Activated CD4-positive, alpha-beta T cell treated with anti-CD3 and anti-CD28 coated beads, Interleukin-2, amount 10 ng/mL, durations not matched to agents 24 days and 14 days (primary cell): ENCODE measurements at places on chromosomes 1 and 21. TPM values are rescaled to one million over a fixed set of nuclear protein-coding genes. Genes with fewer than 3 reads are reported as not detected.

DNA sequence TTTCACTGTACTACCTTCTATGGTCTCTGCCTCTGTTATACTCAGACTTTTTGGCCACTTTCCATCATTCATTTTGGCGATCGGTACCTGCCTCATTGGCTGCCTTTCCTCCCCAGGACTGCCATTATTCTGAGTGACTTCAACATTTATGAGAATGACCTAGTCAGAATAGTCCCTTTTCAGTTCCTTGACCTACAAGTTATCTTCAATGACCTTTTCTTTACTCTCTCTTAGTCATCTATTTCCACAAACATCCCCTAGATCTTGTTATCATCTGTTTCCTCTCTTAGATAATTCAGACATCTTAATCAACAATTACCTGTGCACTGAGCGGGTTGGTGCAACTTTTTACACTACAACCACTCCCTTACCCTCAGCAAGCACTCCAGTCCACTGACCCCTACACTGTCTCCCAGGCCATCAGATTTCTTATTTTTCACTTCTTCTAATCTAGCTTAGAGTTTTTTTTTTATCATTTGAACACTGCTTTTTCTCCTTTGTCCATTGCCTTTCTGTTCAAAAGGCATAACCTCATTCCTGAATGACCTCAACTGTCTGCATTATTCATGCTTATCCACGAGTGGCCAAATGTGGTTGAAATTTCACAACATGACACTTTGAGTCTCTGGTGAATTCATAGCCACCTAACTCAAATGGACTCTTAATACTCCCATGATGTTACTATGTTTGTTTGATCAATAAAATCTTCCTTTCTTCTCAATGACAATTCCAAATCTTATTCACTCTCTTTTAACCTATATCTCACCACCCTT lies 112.7 kb downstream of the HMCN1 start:
- no peak for DNase-seq

DNA sequence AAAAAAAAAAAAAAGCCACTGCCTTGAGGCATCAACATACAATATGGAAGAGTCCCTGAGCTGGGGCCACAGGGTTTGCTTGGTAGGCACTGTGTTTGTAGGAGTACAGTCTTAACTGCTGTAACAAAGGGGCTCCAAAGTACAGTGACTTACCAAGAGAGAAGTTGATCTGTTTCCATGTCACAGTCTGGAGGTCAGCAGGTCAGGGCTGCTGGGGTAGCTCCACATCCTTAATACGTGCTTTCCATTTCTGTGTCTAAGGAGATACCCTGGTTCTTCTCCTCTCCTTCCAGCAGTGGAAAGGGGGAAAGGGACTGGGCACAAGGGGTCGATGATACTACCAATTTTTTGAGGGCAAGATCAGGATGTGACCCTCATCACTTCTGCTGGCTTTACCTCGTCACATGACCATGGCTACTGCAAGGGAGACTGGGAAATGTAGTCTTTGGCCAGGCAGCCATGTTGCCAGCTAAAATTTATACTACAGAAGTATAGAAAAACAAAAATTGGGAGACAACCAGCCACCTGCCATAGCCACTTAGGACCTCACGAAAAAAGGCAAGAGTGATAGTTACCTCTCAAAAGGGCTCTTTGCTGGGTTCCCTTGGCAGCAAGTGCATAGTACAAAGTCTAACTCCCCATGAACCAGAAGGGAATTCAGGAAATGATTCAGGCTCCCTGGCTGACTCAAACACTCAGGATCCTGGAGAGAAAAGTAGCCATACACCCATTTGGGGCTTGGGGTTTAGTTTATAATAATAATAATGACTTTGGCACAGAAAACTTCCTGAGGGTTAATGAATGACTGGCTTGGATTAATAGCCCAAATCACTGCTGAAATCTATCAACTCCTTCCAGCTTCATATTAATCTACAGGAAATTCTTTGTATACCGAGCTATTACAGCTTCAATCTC lies 52.7 kb upstream of the ATP5PO start:
- no peak for DNase-seq

DNA sequence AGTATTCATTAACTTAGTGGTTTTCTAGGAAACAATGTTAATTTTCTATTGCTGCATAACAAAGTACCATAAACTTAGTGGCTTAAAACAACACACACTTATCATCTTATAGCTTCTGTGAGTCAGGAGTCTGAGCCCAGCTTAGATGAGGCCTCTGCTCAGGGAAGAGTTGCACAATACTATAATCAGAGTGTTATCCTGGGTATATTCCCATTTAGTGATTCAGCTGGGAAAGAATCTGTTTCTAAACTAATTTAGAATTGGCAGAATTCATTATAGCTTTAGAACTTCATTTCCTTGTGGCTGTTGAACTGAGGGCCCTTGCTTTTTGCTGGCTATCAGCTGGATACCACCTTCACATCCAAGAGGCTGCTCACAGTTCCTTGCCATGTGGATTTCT lies 515.5 kb downstream of the BRINP3 start:
- no peak for DNase-seq

GRCh38 chr1:1157914-1158710 lies 15.6 kb upstream of the TTLL10 start:
- DNase-seq = peak; percentile 82

DNA sequence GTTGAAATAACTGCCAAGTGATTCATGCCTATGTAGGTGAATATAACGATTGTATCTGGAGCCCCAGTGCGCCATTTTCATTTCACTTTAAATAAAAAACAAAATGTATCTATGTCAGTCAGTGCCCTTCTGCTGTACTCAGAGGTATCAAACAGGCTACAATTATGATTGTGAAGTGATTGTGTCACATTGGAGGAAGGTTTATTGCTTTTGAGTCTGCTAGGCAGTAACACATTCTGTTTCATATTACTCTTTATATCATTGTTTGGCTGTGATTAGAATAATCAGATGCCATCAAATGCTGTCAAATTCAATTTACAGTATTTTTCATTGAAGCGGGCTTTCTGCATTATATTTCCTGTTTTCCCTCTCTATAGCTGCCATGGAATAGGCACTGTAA lies 171.9 kb downstream of the KCTD3 start:
- DNase-seq = no peak

DNA sequence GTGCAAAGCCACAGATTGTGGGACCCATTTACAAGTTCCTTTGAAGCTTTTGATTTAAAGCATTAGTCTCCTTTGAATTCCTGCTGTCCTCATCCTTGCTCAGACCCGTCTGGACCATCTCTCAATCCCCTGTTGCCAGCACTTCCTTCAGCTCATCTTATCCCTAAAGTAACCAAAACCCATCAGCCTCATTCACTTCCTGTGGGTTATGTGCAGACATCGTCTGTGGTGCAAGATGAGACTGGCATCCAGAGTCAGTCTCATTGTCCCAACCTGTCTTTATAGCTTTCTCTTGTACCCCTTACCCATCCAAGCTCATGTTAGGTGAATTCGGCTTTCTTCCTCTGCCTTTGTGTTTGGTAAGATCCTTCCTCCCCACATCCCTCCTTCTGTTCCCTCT lies 29.3 kb downstream of the ATP1A1 start:
- DNase-seq = no peak

- no peak for DNase-seq
These were observed 84.3 kb upstream of the KLHDC7A start for GRCh38 chr1:18396247-18396980.

GRCh38 chr1:36125129-36125991 lies at the start of gene COL8A2:
Gene COL8A2, minus strand, starts transcription at chr1:36125222. Its CDS starts 24,980 bp downstream, at chr1:36100242.
- DNase-seq = no peak

GRCh38 chr21:45156459-45156858 lies 82.1 kb downstream of the ADARB1 start:
- no peak for DNase-seq

GRCh38 chr1:50097021-50097679 lies 11.6 kb upstream of the ELAVL4 start:
- DNase-seq = no peak

DNA sequence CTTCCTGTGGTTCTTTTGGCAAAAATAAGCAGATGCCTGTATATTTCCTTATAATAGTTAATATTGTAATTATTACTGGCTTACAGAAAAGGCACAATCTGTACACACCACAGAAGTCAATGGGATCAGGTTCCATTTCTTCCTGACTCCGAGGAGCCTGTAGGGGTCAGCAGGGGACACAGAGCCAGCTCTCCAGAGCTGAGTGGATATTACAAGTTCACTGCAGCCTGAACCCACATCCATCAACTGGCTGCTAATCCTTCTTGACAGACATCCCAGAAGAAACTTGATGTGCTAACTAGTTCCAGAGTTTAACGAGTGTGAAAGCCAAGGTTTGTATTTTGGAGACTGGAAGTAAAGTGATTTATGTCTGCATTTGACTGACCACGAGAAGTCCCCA lies 203.8 kb downstream of the LMX1A start:
- DNase-seq = no peak

DNA sequence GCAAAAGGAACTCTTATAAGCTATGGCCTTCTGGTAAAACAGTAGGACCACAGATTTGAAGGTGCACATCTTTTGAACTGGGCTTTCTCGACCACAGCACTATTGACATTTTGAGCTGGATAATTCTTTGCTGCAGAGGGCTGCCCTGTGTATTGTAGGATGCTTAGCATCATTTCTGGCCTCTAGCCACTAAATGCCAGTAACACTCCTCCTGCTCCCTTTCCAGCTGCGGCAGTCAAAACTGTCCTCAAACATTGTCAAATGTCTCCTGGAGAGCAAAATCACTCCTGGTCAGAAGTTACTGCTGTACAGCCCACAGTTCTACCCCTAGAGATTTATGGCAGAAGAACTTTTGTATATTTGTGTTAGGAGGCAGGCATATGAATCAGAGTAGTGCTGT lies 836.7 kb downstream of the PLA2G4A start:
- DNase-seq = no peak

FGR gene
- total RNA-seq = 0.19 and 0.21 TPM in 2 replicates

OR10Z1 gene
- total RNA-seq = not detected in 2 replicates

C1orf210 gene
- not detected in 2 replicates for total RNA-seq

DAP3 gene
- total RNA-seq = 193 and 201 TPM in 2 replicates
